ENCODE measurements at places on chromosomes 5 and 9.

DNA sequence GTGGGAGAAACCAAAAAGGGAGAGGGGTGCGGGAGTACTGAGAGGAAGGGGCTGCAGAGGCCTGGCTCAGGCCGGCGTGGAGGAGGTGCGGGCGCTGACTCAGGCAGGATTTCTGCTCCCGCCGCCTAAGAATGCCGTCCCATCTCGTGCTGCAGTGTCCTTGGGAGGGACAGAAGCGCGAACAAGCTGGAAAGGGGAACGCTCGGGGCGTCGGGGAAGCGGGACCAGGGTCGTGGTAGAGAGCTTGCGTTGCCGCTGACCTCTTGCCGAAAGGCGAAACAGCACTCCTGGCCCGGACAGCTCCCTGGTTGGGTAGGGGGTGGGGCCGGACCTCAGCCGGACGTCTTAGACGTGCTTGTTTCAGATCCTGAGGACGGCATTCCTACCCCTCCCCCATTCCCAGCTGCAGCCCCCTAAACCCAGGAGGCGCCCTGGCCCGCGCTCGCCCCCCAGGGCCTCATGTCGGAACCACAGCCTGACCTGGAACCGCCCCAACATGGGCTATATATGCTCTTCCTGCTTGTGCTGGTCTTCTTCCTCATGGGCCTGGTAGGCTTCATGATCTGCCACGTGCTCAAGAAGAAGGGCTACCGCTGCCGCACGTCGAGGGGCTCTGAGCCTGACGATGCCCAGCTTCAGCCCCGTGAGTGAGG is 1.1 kb downstream of the RELL2 start:
- no peak for DNase-seq

- DNase-seq = no peak
These were observed 38.5 kb downstream of the CERT1 start for GRCh38 chr5:75472973-75473372.

- no peak for DNase-seq
These were observed 1.7 kb downstream of the PRKAA1 start for GRCh38 chr5:40796487-40796889.

DNA sequence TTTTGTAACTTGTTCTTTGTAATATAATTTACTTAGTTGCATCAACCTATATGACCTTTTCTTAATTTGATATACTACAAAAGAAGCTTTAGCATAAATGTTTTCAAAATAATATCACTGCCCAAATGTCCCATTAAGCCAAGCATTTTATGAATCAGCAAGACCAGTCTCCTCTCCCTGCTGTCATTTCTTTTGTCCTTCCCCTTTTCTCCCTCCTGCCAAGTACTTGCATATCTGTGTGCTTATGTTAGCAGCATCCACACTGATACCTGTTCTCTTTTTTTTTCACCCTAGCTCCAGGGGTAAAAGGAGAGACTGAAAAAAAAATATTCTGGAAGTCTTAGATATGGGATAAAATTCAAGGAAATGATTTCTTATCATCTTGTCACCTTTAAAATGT is 69.7 kb downstream of the ZSWIM6 start:
- no peak for DNase-seq

DNA sequence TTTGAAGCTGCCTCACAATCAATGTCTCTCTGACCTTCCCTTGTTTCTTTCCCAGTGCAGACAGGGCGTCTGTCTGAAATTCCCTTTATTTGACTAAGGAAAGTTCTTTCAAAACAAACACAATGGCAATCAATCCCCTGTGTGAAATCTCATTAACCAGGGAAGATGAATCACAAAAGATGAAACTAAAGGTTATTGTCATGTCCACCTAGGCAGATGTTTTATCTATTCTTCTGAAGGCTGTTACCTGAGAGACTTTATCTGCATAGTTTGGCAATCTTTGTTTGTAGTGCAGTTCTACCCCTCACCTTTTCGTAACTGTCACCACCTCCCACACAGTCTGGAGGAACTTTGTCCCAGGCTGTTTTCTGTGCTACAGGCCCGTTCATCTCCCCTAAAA is 217.5 kb upstream of the RIOK2 start:
- no peak for DNase-seq
